ENCODE measurements at places on chromosomes 11 and 22. TPM values are rescaled to one million over a fixed set of nuclear protein-coding genes. Genes with fewer than 3 reads are reported as not detected.

Gene SLC1A2
- not detected for total RNA-seq

Gene MIOX
- 0.25 TPM for total RNA-seq

Gene FZD4
- 0.16 TPM for total RNA-seq

GRCh38 chr11:121240650-121241303 is 51.8 kb upstream of the SC5D start:
- DNase-seq, result no peak
- H3K4me1 ChIP-seq, result peaks cover 26% of the 10 kb centered on the region
- no peaks in the 10 kb centered on the region for H3K36me3 ChIP-seq
- H3K27ac ChIP-seq, result no peak overlapping the region

GRCh38 chr11:94342250-94342649 is 37.9 kb downstream of the IZUMO1R start:
- no peak overlapping the region for H3K27ac ChIP-seq
- no peaks in the 10 kb centered on the region for H3K36me3 ChIP-seq
- no peaks in the 10 kb centered on the region for H3K4me1 ChIP-seq
- no peak overlapping the region for H3K4me3 ChIP-seq
- H3K27me3 ChIP-seq, result no peaks in the 10 kb centered on the region

DNA sequence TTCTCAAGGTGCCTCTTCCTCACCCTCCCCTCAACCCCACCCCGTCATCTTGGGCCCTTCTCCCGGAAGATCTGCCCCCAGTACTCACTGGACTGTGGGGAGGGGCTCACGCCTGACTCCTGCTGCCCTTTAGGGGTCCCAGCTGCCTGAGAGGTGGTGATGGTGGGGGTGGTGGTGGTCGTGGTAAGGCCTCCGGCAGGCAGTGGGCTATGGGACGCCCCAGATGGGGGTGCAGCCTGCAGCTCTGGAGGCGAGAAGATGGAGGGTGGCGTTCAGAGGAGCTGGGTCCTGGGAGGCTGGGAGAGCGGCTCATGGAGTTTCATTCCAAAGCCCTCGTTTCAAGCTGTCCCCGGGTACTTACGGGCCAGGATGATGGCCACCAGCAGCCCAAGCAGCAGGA is 820 bp downstream of the MFRP start:
- peaks cover 33% of the 10 kb centered on the region for H3K27me3 ChIP-seq
- peaks cover 7% of the 10 kb centered on the region for H3K4me1 ChIP-seq
- H3K4me3 ChIP-seq, result no peak overlapping the region

Gene SYNGR1
- total RNA-seq, result not detected

Measured in activated T-helper 2 cell treated with anti-CD3 and anti-CD28 coated beads, Interferon-gamma antibody, Interleukin-2, Interleukin-4, amounts not matched to agents 10 μg/mL and 5 μg/mL and 100 μg/mL, durations not matched to agents 14 hours and 24 hours and 36 hours (primary cell).